ENCODE measurements at places on chromosomes 3 and 15. TPM values are rescaled to one million over a fixed set of nuclear protein-coding genes. Genes with fewer than 3 reads are reported as not detected.

SIN3A gene
- total RNA-seq = 27.9 TPM

NR2E3 gene
- 0.09 TPM for total RNA-seq

CORO2B gene
- total RNA-seq = 2.7 TPM

WDR93 gene
- under 0.01 TPM for total RNA-seq

LDHAL6B gene
- not detected for total RNA-seq

Data from endothelial cell of coronary artery (primary cell).